ENCODE measurements at places on chromosomes 11 and 22.

GRCh38 chr11:22459048-22459447 is 120.9 kb downstream of the SLC17A6 start:
- DNase-seq: no peak

DNA sequence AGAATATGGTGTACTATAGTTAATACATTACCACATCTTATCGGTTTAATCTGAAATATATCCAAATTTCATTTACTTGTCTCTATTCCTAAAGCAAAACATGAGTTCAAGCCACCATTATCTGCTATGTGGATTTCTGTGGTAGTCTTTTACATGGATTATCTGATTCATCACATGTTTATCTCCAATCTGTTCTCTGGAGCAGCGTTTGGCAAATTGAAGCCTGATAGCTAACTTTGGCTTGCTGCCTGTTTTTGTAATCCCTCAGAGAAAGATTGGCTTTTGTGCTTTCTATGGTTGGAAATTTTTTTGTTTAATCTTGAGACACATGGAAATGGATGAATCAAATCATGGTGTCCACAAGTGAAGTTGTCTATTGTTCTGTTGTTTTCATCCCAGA is 274.3 kb downstream of the JRKL start:
- DNase-seq: no peak

DNA sequence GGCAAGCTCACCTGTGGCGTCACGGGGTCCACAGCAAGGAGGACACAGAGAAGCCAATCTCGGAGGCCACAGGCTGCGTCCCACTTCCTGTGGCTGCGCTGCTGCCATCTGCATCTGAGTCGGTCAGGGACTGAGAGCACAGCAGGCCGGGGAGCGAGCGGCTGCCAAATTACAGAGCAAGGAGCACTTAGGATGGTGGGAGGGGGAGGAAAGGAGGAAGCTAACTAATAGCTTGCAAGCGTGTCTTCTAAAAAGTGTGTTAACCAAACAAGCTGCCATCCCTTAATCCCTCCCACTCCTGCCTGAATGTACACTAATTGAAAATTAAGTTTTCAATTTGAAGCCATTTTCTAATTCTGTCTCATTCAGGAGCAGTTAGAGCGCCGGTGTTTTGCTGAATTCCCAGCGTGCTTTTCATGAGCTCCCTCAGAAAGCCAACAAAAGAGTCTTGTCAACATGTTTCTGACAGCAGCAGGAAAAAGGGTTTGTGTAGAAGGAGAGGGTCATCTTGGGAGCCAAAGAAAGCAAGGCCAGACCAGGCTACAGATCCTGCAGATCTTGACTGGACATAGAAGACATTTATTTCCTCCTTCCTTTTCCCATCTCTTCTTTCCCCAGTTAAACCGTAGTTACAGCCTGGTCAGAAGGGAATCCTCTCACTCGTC is 42.4 kb upstream of the API5 start:
- DNase-seq: no peak

- DNase-seq: no peak
Observed at GRCh38 chr22:46801826-46802607, 39.6 kb downstream of the TBC1D22A start.

DNA sequence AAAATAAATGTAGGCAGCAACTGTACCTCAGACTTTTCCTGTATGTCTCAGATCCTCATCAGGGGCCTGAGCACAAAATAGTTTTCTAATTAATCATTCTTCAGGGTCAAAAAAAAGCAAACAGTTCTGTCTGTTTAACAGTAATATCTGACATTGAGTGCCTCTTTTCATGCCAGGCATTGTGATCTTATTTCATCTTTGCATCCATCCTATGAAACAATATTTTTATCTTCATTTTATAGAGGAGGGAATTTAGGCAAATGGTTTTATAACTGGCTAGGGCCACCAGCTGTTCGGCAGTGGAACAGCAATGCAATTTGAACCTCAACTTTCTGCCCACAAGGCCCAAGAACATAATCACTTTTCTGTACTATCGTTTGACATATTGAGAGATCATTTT is 145.6 kb downstream of the WNT7B start:
- no peak for DNase-seq

DNA sequence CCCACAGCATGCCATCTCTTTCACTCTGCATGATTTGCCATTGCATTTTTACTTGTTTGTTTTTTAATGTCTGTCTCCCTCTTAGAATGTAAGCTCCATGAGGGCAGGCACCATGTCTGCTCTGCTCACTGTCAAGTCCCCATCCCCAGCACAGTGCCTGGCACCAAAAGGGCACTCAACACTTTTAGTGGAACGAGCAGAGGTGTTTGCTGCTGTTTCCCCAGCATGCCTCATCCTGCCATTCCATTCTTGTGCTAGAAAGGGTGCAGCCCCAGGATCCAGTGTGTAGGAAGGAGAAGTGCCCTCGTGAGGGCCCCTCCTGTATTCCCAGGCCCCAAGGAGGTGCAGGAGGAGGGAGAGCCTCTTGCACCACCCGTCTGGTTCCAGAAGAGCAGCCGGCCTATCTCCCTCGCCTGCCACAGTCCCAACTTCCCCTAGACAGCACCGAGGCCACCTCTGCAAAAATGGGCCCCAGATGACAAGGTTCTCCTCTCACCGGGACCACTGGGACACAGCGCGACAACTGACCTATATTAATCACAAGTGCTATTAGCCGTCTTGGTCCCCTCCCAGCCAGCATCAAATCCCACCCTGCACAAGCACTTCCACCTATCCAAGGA is 33.3 kb upstream of the CACNG2 start:
- DNase-seq: no peak

GRCh38 chr11:105071089-105071732 is 26.1 kb upstream of the CARD16 start:
- no peak for DNase-seq

GRCh38 chr11:118661425-118662301 is 17.8 kb downstream of the TREH start:
- no peak for DNase-seq

DNA sequence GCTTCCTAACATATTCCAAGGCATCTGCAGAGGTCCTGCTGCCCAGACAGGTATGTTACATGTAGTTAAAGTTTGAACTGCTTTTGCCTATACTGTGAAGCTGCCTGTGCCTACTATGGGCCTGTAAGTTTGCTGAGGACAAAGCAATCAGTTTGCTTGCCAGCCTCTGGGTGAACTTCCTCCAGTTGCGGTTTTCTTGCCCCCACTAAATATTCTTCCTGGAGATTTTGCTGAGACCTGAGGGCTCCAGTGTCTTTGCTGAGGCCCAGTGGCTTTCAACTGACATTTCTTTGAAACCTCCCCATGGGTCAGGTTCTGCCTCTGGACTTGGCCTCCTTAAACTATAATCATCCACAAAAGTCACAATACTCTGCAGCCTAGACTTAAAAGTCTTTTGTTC is 29.6 kb upstream of the MMP20 start:
- DNase-seq: no peak

GRCh38 chr11:67384851-67385366 is 6.9 kb upstream of the RAD9A start:
- DNase-seq: no peak

- DNase-seq: no peak
Observed at GRCh38 chr11:111443640-111444039, 64.6 kb upstream of the POU2AF1 start.

- DNase-seq: peak; percentile 93
Observed at GRCh38 chr11:10581481-10582019, 13.1 kb upstream of the LYVE1 start.

GRCh38 chr11:20085918-20086317 is 74.4 kb downstream of the DBX1 start:
- no peak for DNase-seq

DNA sequence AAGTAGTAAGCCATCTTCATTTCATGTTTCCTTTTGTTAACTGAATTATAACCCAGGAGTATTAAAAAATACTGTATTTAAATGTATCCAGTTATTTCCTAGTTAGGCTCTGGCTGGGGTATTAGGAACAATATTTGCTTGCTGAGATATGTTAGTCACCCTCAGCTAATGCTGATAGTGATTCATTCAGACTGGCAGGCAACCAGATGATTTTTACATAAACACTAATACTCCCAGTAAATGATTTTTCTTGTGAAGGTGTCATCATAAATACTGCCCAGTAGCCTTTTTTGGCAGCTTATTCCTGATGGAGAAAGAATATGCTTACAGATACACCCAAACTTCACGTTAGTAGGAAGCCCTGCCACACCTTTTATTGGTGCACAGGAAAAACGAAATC is 8.1 kb downstream of the YWHAH start:
- no peak for DNase-seq

All from NB4 (cell line).